Stimulated activated CD4-positive, alpha-beta T cell treated with anti-CD3 and anti-CD28 coated beads, Interleukin-1b, Interleukin-23, amount 100 ng/mL, for 4 hours (primary cell): ENCODE measurements at places on chromosomes 5 and 9.

DNA sequence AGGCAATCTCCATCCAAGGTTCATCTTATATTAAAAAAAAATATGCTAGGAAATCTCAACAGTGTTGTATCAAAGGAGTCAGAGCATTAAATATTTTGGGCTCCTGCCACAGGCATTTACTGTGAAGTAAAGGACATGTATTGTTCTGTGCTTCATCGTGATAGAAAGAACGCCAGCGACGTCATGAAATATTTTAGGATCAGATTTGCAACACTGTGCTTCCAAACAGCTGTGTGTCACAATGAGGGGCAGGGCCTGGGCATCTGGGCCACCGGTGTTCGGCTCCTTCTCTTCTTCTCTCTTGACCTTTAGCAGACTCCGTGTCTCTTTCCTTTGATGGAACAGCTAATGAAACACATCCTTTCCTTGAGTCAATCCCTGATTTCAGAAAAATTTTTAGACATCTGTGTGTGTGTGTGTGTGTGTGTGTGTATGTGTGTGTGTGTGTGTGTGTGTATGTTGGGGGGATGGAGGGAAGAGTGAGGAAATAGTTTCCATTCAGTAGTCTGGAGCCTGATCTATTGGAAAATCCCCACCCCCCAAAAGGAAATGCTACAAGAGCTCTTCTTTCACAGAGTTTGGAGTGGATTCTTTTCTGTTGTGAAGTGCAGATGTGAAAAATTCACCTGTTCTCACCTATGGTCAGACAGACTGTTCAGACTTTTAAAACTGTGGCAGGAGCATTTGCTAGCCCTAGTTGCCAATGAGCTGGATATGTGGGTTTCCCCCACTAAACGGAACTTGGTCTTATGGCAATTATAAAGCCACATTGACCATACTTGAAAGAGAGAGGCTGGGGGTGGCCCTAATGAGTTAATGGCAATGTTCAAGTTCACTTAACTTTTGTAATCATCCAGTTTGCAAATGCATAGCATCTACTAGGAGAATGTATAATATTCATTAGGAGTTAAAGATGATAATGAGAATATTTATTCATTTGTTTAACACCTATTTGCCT lies 18.1 kb upstream of the TNC start:
- no peak for DNase-seq

- no peak for DNase-seq
Observed at GRCh38 chr9:23587903-23588302, 238.1 kb downstream of the ELAVL2 start.

DNA sequence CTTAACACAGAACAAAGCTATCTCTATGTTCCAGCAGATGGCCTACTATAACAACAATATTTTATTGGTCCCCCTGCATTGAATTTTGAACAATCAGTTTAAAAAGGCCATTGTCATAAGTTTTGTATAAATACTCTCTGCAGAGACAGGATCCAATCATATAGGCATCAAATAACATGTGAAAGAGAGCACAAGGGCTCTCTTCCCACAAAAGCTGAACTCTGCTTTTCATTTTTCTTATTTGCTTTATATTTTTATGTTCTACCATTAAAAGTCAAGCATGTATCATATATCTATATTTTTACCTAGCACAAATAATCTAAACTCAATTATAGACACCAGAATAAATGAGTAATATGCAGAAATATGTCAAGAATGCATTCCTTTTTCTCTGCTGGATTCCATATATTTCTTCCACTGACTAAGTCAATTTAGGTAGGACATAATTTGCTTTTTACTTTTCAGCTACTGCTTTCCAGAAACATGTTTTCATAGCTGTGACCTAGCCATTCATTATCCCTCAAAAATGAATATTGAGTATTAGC lies 143.6 kb downstream of the CDH9 start:
- DNase-seq, result no peak

DNA sequence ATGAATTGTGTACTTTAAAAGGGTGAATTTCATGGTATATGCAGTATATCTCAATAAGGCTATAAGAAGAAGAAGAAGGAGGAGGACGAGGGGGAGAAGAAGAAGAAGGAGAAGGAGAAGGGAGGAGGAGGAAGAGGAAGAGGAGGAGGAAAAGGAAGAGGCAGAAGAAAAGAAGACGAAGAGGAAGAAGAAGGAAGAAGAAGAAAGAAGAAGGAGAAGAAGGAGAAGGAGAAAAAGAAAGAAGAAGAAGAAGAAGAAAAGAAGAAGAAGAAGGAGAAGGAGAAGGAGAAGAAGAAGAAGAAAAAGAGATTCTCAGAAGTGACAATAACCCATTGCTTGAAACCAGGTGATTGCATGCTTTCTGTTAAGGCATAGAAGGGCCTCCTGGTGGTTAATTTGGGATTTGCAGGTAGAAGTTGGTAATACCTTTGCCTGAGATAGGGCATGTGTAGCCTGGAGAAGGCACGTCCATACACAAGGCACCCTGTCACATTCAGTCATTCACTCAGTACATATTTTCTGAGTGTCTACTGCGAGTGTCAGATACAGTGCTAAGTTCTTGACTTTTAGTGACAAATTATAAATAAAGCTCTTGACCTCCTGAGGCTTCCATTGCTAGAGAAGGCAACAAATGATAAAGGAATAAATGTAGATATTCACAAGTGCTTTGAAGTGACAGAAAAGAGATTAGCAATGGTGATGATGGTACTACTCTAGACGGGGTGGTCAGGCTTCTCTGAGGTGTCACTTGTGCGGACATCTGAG lies 231.3 kb downstream of the NPR3 start:
- DNase-seq, result no peak

- no peak for DNase-seq
Observed at GRCh38 chr9:6271508-6272228, 56.1 kb downstream of the IL33 start.

DNA sequence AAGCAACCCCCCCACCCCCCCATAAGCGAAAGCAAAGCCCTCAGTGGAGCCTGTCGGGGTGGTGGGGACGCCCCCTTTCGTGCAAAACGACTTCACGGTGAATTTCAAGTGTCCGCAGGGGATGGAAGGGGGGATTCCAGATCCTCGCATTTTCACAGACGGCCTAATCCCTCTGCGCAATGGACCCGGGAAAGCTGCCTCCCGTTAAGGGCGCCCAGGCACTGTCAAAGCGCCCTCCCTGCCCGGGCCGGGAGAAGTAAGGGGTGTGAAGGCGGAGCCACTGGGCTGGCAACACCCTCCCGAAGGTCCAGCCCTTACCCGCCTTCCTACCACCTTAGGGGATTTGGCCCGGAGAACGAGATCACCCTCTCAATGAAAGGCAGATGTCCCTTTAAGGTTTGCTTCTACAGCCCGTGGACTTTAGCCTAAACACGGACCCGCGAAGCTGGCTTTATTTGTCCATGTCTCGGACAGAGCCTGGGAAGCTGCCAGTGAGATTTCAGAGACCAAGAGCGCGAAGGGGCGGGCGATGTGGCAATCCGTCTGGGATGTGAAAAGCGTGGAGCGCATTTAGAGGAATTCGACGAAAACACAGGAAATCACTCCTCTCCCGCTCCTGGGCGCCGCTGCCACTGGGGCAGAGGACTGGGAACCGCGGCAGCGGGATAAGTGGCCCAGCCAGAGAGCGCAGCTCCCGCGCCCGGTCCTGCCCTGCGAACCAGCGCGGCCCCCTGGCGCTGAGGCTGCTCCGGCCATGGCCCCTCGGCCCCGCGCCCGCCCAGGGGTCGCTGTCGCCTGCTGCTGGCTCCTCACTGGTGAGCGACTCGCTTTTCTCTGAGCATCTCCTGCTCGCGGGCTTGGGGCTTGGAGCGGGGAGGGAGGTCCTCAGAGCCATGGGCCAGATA lies at the start of the genes ITGA1 and PELO:
TSS of gene ITGA1 (plus strand) at position 317 of the 905 bp plus-strand sequence. CDS start at position 755, 438 bp downstream.
TSS of gene PELO (plus strand) at position 317 of the 905 bp plus-strand sequence. CDS start 12,479 bp downstream, outside the sequence.
- no peak for DNase-seq

DNA sequence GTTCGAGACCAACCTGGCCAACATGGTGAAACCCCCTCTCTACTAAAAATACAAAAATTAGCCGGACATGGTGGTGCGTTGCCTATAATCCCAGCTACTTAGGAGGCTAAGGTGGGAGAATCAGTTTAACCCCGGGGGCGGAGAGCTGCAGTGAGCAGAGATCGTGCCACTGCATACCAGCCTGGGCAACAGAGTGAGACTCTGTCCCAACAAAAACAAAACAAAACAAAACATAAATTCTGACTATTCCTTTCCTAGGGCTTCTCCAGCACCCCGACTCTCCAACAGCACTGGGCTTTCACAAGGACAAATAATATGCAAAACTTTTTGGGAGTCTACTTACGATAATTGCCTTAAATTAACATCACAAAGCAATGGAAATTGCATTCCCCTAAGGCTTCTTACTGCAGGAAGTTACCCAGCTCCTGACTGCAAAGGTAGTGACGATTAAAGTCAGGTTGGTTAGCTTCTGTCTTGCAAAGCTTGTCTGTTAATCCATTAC lies 15.9 kb upstream of the CDKN2AIPNL start:
- DNase-seq, result no peak

- no peak for DNase-seq
Observed at GRCh38 chr9:137728444-137729311, 109.9 kb downstream of the EHMT1 start.

GRCh38 chr5:171295299-171295698 lies 13.7 kb upstream of the TLX3 start:
- DNase-seq, result no peak

DNA sequence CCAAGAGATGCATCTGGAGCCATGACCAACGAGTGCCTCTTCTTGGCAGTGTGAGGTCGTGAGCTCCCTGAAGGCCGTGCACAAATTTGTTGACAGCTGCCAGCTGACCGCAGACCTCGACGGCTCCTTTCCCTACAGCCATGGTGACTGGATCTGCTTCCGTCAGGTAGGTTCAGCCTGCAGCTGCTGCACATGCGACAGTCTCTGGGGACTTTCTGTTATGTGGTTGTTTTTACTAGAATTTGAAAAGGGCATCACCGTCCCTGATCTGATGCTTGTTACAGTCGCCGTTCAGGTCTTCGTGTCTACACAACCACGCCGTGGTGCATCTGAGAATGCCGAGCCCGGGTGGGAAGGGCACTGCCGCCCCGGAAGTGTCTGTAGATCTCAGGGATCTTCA lies 36.5 kb upstream of the LRRC14B start:
- no peak for DNase-seq

DNA sequence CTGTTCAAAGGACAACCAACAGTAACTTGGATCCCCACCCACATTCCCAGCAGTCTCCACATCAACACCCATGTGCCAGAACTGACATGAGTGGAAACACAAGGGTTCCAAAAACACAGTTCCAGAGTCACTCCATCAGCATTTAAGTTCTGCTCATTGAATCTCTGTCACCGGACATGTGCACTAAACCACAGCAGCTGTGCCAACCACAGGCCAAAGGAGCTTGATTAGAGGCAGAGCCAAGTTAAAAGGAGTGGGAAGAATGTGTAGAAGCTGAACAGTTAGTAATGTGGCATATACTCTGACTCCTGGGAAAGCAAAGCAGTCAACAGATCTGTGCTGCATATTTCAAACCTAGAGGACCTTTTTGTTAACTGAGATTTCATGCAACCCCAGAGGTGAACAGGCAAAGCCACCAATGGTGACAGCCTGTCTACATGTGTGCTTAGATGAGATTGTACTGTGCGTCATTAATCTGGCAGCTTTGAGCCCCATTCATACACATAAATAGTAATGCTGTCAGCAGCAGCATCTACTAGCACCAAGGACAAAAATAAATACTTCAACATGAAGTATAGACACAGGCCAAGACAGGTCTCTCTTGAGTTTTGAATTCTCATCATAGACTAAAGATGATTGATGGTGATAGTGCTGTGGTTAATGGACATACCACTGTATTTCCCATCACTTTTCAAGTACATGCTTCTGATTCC lies 16.4 kb upstream of the FST start:
- no peak for DNase-seq
